ENCODE measurements at places on chromosomes 5 and 9. TPM values are rescaled to one million over a fixed set of nuclear protein-coding genes. Genes with fewer than 3 reads are reported as not detected.
A peak's percentile ranks its signal among the peaks of the same experiment; 100 is the strongest.

GRCh38 chr9:121681404-121681803 lies 30.0 kb downstream of the DAB2IP start:
- DNase-seq, result no peak

DNA sequence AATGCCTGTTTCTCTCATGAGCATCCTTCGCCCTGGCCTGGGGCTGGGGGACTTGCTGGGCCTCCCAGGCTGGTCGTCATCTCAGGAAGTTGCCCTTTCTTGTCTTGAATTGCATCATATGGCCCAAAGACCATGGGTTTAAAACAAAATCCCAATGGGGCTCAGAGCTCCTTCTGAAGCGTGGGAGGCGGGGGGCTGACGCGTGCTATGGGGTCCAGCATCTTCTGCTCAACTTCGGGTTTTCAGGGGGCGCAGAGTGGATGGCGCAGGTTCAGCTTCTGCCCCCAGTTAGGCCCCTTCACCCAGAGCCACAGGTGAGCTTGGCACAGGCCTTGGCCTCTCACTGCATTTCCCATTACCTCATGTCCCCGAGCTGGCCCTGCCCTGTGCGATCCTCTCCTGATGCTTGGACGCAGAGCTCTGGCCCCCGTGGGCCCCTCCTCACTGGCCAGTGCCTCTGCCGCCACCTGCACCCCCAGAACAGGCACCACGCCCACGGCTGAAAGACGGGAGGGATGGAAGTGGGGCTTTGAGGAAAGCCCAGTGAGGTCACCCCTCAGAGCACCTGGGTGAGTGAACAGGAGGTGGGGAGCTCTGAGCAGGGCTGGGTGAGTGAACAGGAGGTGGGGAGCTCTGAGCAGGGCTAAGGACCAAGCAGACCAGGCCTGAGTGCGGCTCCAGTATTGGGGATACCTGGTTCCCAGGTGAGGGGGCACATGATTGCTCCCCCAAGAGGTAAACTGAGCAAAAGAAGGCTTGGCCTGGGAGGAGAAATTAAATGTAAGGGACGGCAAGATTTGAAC lies 56.0 kb downstream of the TRIP13 start:
- DNase-seq, result no peak

DNA sequence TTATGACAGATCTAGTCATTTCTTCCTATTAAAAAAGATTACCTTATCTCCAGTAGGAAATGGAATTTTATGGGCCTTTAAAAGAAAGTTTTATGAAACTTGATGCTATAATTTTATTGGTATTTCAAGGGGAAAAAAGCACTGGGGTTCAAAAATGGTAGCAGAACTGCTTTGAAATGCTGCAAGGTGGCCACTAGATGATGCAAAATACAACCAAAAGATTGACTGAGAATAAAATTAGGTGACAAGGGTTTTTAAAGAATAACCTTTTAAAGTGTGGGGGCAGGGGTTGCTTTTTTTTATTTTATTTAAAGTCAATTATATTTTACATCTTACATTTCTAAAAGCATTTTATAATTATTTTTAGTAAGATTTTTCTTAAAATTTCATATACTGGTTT lies 61.7 kb downstream of the KLF9 start:
- DNase-seq, result no peak

- DNase-seq, result peak; percentile 68
These were observed 409.2 kb upstream of the KLF4 start for GRCh38 chr9:107898761-107899160.

- DNase-seq, result no peak
These were observed 18.4 kb upstream of the RARS1 start for GRCh38 chr5:168467755-168468330.

DNA sequence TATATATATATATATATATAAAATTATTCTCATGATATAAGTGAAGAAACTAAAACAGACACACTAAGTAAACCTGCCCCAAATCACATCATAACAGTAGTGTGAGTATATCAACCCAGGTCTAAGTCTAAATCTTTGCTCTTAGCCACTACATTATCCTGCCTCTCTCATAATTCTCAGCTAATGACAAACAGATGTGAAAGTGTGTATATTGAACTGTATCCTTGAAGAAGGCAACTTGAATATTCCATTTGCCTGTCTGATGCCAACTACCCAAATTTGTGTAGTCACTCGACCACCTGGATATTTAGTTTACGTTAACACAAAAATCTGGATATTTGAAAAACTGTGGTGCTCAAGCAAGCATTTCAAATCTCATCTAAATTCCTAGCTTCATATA lies 97.4 kb downstream of the PPP2R2B start:
- no peak for DNase-seq

- no peak for DNase-seq
These were observed 176.7 kb downstream of the NTRK2 start for GRCh38 chr9:84845956-84846900.

Gene JAKMIP2
- 8.2 TPM for total RNA-seq

DNA sequence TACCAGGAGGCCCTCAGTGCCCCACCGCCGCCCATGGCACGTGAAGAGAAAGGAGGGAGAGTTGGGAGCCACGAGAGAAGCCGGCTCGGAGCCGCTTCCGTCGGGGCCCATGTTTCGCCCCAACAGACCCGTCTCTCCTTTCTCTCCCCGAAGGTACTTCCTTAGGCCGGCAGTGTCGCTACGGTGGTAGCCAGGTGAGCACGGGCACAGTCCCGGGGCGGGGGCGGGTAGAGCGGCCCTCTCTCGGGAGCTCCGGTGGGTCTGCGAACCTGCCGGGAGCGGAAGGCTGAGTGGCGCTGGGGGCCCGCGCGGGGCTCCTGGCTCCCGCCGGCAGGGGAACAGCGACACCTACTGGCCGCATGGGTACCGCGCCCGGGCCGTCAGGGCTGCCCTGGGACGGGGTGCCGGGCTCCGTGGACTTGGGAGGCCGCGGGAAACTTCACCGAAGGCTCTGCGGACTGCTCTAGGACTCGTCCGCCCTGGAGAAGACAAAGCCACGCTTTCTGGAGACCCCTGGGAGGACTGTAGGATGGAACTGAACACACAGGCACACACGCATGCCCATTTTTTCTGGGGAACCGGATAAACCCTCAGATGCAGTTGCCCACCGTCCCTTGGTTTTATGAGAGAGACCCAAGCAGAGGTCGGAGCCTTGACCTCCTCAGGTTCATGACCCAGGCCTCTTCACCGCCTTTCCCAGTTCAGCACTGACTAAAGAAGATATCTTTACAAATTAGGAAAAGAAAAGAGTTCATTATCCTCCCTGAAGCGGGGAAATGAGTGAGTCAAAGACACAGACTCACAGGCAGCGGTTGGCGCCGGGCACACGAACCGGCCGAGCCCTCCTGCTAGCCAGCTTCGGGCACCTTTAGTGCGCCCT lies 202.5 kb downstream of the MEF2C start:
- peak; percentile 81 for DNase-seq

DNA sequence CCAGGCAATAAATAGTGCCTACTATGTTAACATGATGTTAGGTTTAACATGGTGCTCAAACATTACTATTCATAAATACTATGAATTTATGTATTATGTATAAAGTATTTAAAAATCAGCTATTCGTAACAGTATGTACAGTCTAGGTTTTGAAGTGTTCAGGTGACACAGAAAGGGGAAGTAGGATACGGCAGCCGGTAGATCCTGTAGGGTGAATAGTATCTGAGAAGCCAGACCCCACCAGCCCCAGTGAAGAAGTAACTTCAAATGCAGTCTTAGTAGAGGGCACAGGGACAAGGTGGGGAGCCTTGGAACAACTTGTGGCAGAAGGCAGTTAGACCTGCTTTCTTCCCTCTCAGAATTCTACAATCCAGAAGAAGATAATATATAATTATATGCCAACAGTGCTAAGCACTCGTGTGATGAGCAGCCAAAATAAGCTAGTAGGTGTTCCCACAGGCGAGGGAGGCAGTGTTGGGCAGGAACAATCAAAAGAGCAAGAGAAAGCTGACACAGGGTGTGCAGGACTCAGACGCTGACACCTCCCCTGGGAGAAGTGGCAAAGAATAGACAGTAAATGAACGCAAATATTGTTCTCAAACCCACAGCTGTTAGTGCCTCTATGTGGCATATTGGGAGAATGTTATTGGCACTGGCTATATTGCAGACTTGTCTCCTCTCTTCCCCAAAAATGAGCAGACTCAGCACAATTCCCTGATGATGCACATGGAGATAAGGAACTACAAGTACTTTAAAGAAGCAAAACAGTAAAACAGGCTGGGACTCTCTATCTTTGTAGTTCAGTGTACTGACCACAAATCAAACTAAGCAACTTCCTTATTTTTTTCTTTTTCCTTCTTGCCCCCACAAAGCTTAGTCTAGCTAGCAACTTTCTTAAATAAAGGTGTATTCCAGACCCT lies 4.6 kb downstream of the ZNF367 start:
- DNase-seq, result no peak

Measured in tongue (tissue), 3 donors.